ENCODE measurements at places on chromosomes 11 and 22. TPM values are rescaled to one million over a fixed set of nuclear protein-coding genes. Genes with fewer than 3 reads are reported as not detected.

RIC3 gene
- total RNA-seq: 23.1 TPM

TMEM45B gene
- 1.5 TPM for total RNA-seq

TEAD1 gene
- total RNA-seq: 22.1 TPM

OR52H1 gene
- total RNA-seq: not detected

CYB5R2 gene
- 2.2 TPM for total RNA-seq

SCGB1A1 gene
- not detected for total RNA-seq

AMOTL1 gene
- 31.2 TPM for total RNA-seq
